ENCODE measurements at places on chromosomes 12 and 14.

DNA sequence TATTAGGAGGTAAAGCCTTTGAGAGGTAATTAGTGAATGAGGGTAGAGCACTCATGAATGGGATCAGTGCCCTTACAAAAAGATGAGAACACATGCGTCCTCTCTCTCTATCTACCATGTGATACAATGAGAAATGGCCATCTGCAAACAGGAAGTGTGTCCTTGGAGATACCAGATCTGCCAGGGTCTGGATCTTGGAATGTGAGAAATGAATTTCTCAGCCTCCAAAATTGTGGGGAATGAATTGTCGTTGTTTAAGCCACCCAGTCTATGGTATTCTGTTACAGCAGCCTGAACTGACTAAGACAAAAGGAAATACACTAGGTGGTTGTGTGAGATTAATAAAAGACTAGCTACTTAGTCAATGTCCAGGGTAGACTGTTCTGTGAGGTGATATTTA is 366.6 kb downstream of the NELL2 start:
- no peak for DNase-seq

DNA sequence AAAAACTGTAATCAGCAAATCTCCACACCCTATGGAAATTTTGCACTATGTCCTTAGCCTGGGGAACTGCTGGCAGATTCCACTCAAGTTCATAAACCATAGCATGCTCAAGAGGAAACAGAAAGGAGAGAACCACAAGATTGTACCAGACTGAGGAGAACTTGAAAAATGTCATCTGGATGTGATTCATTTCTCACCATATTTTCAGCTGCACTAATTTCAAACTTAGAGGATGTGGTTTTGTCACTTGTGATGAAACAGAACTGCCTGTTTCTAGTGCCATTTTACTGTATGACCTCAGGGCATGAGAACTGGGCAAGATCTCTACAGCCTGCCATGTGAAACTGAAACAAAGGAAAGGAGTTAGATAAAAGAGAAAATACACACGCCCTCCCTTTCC is 1493.1 kb upstream of the FLRT2 start:
- no peak for DNase-seq

DNA sequence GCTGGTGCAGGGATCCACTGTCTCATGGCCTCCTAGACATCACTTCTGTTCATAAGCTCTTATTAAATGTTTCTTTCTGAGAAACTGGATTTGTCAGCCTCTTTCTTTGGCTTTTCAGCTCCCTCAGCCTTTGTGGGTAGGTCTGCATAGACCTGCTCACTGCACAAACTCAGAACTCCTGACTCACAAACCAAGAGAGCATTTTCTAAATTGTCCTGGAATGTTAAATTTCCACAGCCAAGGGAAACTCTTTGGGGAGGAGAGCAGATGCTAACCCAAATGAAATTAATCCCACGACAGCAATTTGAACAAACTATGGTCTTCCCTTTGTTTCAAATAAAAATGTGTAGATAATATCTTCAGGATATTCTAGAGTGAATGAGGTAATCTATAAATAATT is 19.5 kb upstream of the CERS5 start:
- DNase-seq: no peak

DNA sequence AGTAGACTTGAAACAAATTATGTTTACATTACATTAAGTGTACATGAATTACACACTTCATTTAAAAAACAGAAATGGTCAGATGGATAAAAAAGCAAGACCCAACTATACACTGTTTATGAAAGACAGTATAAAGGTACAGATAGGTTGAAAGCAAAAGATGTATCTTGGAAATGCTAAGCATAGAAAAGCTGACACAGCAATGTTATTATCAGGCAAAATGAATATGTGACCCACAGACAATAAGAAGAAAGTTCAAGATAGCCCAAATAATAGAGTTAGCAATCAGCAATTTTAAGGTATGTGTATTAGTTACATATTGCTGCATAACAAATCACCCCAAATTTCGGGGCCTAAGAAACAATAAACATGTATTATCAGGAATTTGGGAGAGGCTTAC is 153.5 kb downstream of the DHRS2 start:
- no peak for DNase-seq

DNA sequence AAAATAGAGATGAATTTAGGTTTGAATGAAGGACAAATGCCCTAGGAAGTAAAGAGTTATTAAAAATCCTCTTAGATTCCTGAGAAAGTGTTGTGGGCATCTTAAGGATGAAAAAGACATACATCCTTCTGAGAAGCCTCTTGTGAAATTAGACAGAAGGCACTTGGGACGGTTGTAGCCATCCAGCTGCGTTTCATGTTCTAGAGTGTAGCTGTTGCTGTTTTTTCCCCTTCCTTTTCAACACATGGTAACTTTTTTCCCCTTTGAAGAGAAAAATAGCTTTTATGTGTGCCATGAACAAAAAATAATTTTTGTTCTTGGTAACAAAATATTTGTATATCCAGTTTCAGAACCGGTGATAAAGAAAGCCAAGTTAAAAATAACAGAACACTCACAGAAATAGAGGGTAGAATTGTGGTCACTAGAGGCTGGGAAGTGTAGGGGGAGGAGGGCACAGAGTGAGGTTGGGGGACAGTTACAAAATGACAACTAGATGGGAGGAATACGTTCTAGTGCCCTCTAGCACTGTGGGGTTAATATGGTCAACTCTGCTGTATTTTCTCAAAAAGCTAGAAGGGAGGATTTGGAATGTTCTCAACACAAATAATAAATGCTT is 58.4 kb downstream of the PTHLH start:
- DNase-seq: no peak

DNA sequence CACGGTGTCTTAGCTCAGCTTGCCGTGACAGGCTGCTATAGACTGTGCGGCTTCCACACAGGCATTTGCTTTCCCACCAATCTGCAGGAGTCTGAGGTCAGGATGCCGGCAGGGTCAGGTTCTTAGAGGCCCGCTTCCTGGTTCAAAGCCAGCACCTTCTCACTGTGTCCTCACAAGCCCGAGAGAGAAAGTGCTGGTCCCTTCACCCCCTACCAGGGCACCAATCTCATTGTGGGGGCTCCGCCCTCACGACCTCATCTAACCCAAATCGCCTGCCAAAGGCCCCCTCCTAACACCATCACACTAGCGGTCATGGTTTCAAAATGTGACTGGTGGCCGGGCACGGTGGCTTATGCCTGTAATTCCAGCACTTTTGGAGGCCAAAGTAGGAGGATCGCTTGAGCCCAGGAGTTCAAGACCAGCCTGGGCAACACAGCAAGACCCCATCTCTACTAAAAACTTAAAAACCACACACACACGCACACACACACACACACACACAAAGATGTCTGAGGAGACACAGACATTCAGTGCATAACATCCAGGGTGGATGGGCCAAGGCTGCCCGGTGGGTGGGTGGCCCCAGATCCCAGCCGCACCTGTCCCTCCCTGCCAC is 26.8 kb downstream of the MMP17 start:
- no peak for DNase-seq

GRCh38 chr14:55107766-55108554 is 21.1 kb upstream of the LGALS3 start:
- DNase-seq: peak; percentile 35

DNA sequence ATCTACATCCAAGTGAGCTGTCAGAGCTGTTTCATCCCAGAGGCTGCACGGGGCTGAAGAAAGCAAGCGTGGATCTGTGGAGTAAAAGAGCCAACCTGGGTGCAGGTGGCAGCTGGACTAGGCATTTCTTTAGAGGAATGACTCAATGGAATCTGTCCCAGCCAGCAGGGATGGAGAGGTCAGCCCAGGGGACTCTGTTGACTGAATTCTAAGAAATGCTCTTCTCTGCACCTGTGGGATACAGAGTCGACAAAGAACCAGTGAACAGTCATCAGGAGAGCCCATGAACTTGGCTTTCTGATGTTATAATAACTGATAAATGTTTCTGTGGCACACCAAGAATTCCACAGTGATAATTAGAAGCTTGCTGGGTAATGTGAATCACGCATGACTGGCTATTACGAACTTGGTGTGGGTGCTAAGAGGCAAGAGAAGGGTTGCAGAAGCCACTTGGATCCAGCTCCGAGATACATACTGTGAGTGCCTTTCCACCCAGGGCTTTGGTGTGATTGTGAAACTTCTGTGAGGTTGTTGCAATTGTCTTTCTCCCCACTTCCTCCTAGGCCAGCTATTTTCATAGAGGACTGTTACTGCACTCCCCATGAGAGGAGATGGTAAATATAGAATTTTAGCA is 16.2 kb downstream of the PYGL start:
- no peak for DNase-seq

DNA sequence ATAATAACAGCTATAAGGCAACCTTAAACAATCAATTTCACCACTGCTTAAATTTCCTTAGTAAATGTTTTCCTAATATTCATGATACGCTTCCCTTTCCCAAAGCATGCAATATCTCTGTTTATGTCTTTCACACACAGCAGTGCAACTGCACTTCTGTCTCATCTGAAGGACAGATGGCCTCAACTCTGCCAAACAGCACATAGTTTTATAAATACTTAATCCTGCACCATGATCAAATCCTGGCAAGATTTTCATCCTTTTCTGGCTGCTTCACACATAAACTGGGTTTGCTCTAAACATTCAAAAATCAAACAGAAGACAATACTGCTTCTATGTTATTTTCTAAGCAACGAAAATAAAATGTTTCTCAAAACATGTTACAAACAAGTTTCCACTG is 266.3 kb downstream of the ITPR2 start:
- no peak for DNase-seq

- DNase-seq: peak; percentile 40
Observed at GRCh38 chr14:58151133-58152013, 640 bp downstream of the ARMH4 start.

- no peak for DNase-seq
Observed at GRCh38 chr14:55448141-55448614, 7.8 kb upstream of the TBPL2 start.

- DNase-seq: no peak
Observed at GRCh38 chr12:89875225-89875624, 166.6 kb upstream of the ATP2B1 start.

GRCh38 chr12:65788912-65789311 is 35.4 kb upstream of the HMGA2 start:
- DNase-seq: no peak

GRCh38 chr12:88578276-88579160 is 1.8 kb downstream of the KITLG start:
- DNase-seq: no peak

GRCh38 chr12:117393656-117394055 is 32.2 kb upstream of the NOS1 start:
- no peak for DNase-seq

DNA sequence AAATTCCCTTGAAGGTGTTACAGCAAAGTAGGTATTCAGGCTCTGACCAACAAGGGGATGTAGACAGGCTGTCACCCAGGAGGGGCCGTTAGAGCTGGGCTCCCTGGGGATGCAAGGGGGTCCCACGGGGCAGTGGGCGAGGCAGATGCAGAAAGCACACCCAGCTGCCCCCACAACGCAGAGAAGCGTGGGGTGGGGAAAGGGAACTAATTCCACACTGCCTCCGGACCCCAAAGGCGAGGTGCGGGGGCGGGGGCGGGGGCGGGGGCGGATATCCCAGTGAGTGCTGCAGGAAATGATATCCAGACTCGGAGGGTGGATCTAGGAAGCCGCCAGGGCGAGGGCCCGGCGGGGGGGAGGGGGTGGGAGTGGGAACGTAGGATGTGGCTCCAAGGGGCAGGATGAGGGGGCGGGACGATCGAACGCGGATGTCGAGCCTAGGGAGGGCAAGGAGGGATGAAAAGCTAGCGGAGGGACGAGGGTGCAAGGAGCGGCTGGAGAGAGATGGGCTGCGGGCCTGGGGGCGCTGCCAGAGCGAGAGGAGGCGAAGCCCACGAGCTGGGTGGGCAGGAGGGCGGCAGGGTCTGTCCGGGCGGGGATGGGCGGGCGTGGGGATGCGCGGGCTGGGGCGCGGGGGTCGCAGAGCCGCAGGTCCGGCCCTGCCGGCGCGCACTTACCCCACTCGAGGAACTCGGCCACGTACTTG is 874 bp downstream of the CDC42BPB start:
- DNase-seq: no peak

GRCh38 chr14:57982804-57983634 is 117.1 kb upstream of the SLC35F4 start:
- no peak for DNase-seq

All from C1 segment of cervical spinal cord (tissue), 14 donors.